Testis (tissue), 5 donors: ENCODE measurements at places on chromosomes 16 and 17.

DNA sequence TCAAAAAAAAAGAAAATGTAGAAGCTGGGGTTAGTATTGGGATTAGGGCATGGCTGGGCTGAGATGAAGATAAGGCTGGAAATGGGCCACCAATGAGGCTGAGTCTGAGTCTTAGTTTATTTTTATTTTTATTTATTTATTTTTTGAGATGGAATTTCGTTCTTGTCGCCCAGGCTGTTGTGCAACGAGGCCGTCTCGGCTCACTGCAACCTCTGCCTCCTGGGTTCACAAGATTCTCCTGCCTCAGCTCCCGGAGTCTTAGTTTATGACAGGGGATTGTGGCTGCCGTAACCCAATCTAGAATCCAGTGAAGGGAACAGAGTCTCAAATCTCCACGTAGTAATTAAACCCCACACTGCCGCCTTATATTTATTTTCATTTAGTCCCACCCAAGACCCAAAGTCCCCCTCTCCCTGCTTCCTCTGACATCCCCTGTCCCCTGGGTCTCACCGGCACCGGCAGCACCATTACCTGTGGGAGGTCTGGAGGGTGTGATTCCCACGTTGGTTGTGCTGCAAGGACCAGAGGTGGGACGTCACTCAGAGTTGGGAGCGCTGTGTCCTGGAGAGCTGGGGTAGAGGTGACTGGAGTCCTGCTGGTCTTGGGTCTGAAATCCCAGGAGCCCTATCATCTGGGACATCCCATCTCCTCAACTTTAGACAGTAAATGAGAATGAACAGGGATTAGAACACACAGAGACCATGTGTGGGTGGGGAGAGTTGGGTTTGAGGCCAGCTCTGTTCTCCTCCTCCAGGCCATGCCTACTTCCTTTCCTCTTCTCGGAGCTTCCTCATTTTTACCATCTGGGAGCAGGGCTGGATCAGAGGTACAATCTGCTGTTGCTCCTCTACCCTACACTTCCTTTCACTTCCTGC lies at the start of gene CLEC10A:
TSS of gene CLEC10A (minus strand) at position 671 of the 875 bp plus-strand sequence. CDS start 1,439 bp downstream, outside the sequence.
- peak; percentile 47 for DNase-seq

DNA sequence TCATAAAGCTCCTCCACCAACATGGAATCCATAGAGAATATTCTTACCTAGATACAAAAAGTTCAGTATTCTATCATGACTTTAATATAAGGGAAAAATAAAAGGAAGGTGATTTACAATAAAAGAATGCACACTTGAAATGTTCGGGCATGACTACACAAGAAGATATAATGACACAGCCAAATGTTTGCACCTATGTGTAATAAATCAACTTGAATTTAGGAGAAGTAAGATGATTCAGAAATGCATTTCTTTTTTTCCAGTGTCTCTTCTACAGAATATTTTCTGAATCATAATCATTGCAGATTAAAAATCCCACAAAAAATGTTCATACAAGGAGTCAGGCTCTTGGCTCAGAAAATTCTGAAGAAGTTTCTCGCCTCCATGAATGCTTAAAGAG lies 404.0 kb upstream of the HSBP1 start:
- DNase-seq = no peak

DNA sequence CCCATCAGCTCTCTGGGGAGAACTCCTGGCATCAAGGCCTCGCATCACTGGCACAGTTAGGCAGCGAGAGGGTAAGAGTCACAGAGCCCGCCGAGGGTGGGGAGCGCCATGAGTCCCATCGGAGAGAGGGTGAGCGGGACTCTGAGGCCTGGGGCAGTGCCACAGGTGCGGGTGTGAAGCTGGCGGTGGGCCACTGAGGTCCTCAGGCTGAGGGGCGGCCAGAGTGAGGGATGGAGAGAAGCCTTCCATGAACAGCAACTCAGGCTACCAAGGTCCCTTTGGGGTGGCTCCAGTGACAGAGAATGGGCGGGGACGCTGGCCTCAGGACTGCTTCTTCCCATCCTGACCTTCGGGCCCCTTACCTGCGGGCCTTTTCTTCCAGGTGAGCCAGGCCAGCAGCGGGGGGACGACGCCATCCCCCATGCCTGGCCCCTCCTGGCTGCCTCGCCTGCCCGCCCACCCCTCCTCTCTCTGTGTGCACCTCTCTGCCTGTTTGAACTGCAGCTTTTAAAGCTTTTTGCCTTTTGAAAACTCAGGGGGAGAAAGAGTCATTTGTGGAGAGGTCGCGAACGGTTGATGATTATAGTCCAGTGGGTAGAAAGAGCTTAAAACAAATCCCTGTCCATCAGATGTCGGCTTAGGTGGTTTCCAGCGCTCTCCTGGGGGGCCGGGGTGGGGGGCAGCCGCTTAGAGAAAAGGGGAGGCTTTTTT lies 149.3 kb upstream of the GSE1 start:
- no peak for DNase-seq

- DNase-seq = no peak
Measured at GRCh38 chr17:46833840-46834208, 15.3 kb upstream of the WNT3 start.

DNA sequence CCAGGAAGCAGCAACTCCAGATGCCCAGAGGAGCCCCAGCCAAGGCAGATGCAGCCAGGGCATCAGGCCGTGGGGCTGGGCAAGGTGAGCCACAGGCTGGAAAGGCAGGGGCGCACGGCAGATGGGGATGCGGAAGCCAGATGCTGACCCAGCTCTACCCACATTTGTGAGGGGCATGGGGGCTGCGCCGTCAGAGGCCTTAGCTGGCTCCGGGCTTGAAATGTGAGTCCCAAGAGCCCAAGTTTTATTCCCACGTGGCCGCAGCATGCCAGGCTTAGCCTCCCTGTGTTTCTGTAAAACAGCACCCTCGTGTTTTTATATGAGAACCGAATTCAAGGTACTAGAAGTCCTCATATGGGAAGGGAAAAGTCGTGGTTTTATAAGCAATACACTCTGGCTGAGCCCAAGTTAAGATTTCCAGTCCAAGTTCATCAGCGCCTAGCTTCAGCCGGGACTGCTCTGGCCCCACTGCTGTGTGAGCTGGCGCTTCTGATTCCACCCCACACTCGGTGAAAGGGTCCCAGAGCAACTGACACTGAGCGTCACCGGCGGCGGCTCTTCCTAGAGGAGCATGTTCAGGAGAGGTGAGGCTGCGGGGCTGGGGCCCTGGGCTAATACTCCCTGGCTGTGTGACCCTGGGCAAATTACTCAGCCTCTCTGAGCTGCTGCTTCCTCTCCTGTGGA lies 6.7 kb upstream of the C16orf95 start:
- no peak for DNase-seq

GRCh38 chr16:9040800-9041412 lies 50.5 kb upstream of the HAPSTR1 start:
- DNase-seq = no peak

- DNase-seq = no peak
Measured at GRCh38 chr16:30115238-30115637, 1.9 kb upstream of the GDPD3 start.

GRCh38 chr17:1160591-1161390 lies 19.0 kb downstream of the ABR start:
- DNase-seq = no peak

DNA sequence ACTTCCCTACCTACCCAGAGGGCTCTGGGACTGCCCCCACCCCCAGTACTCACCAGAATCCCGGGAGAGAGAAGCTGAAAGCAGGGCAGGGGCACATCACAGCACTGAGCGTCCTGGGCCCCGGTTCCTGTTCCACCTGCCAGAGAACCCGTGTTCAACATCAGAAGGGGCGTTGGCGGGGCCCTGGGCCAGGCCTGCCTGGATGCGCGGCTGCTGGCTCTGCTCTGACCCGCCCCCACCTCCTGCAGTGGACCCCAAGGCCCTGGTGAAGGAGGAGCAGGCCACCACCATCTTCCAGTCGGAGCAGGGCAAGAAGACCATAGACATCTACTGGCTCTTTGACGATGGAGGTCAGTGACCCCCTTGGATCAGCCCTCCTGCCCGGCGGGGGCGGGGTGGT lies 27.7 kb downstream of the SLC12A3 start:
- no peak for DNase-seq

- DNase-seq = no peak
Measured at GRCh38 chr16:10202649-10203048, 20.4 kb upstream of the GRIN2A start.

- DNase-seq = no peak
Measured at GRCh38 chr17:4725646-4726310, 5.5 kb upstream of the MED11 start.

DNA sequence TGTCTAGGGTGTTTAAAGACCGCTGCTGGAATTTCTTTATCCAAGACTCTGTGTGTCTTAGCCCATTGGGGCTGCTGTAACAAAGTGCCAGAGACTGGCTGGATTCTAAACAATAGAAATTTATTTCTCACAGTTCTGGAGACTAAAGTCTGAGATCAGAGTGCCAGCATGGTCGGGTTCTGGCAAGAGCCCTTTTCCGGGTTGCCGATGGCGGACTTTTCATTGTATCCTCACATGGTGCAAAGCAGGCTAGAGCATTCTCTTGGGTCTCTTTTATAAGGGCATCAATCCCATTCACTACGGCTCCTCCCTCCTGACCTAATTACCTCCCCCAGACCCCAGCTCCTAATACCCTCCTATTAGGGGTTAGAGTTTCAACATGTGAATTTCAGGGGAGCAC lies 9.5 kb downstream of the NLRC5 start:
- DNase-seq = no peak

GRCh38 chr16:28846933-28847273 lies 755 bp upstream of the TUFM start:
- DNase-seq = peak; percentile 25

DNA sequence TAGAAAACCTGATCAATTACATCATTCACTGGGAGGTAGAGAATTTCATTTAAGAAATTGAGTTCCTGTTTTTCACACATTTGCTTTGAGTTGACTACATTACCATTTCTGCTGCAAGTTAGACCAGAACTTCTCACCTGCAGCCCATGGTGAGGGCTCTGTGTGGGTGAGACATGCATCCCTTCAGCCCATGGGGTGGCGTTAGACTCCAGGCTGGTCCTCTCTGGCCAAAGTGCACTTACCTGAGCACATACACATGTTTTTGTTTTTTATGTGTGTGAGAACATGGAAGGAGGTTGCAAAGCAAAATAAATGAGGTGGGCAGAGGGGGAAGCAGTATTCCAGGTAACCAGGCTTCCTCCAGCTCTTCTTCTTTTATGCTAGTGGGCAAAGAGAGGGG lies 470.2 kb downstream of the PMP22 start:
- DNase-seq = no peak

GRCh38 chr17:36485805-36486203 lies 677 bp upstream of the ZNHIT3 start:
- no peak for DNase-seq

DNA sequence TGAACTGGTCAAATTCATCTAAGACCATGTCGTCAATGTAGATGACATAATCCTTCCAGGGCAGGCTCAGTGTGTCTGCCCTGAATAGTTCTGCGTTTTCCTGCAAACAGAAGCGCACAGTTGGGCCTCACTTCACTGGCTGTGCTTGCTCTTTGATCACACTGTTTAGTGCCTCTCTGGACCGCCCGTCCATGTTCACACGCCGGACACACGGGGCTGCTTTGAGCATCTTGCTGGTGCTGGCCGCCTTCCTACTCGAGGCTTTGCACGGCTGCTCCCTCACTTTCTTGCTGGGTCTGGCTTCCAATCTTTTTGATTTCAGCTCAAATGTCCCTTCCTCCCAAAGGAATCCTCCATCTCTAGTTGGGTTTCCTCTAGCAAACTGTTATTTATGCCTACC lies 37.4 kb downstream of the DNAH17 start:
- DNase-seq = no peak

DNA sequence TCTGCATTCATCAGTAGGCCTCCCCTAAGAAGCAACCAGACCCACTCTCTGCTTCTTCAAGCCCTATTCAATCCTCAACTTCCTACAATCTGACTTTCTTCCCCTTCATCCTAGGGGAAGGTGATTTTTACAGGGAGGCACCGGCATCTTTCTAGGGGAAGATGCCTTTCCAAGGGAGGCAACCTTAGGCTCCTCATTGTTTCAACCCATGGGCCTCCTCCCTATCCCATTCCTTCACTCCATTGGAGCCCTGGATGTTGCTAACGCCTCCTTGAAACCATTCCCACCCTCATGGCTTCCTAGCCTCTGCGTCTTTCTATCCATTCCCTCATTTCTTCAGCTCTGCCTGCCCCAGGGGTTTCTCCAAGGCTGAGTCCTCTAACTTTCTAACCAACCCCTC lies 2.7 kb upstream of the CUEDC1 start:
- DNase-seq = no peak

GRCh38 chr17:76079956-76080767 lies 1.2 kb downstream of the ZACN start:
- DNase-seq = no peak

- no peak for DNase-seq
Measured at GRCh38 chr16:27576729-27577128, 26.8 kb downstream of the KATNIP start.

- no peak for DNase-seq
Measured at GRCh38 chr17:44374306-44375195, 10.9 kb upstream of the FAM171A2 start.

- no peak for DNase-seq
Measured at GRCh38 chr16:10338426-10338825, 47.4 kb upstream of the ATF7IP2 start.

GRCh38 chr16:49700251-49701064 lies 155.5 kb downstream of the ZNF423 start:
- DNase-seq = peak; percentile 58

GRCh38 chr16:64089697-64090096 lies 1032.2 kb downstream of the CDH11 start:
- no peak for DNase-seq

GRCh38 chr17:20244671-20245070 lies 222.7 kb downstream of the LGALS9B start:
- DNase-seq = no peak

GRCh38 chr17:72539981-72540897 lies 419.4 kb downstream of the SOX9 start:
- peak; percentile 84 for DNase-seq

DNA sequence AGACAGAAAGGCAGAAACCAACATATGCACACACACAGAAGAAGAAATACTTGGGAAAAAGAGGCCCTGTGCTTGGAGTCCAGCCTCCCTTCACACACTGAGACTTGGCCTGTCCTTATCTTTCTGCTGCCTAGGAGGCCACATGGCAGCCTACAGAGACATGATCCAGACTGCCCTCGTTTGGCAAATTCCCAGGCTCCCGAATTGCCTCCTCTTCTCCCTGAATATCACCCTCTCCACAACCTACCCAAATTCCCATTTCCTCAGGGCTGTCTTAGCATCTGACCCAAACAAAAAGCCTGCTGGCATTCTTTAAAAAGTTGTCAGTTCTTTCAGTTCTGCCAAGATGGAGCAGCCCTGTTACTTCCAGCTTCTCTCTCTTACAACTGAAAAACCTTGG lies 59.8 kb downstream of the DNAH17 start:
- DNase-seq = no peak
